Regular cardiac myocyte (primary cell): ENCODE measurements at places on chromosomes 16 and 17. TPM values are rescaled to one million over a fixed set of nuclear protein-coding genes. Genes with fewer than 3 reads are reported as not detected.

Gene RHBDL3
- under 0.01 TPM in 1 of 2 replicates, not detected in the other for total RNA-seq

Gene MAPT
- total RNA-seq, result under 0.01 TPM in 2 replicates

Gene KCNG4
- total RNA-seq, result not detected in 2 replicates

Gene IL21R
- total RNA-seq, result 0.28 and 1.2 TPM in 2 replicates

Gene CLDN9
- total RNA-seq, result not detected in 2 replicates

Gene TNP2
- total RNA-seq, result not detected in 2 replicates

Gene CES3
- total RNA-seq, result 0.56 TPM in 1 of 2 replicates, not detected in the other

Gene MRC2
- 146 and 230 TPM in 2 replicates for total RNA-seq

Gene DNAAF8
- 2.5 and 2.8 TPM in 2 replicates for total RNA-seq

Gene TCAP
- total RNA-seq, result 0.19 and 0.28 TPM in 2 replicates

Gene HBA2
- total RNA-seq, result not detected in 2 replicates

Gene SHISA9
- under 0.01 TPM in 2 replicates for total RNA-seq

Gene SLC13A2
- total RNA-seq, result not detected in 2 replicates

Gene PPY
- not detected in 2 replicates for total RNA-seq

Gene BIRC5
- total RNA-seq, result 9.0 and 87.8 TPM in 2 replicates

Gene OTOP2
- total RNA-seq, result not detected in 2 replicates

Gene DPEP2
- total RNA-seq, result under 0.01 TPM in 1 of 2 replicates, not detected in the other

Gene SHISA6
- under 0.01 TPM in 1 of 2 replicates, not detected in the other for total RNA-seq

Gene FBXW10
- 0.28 TPM in 1 of 2 replicates, not detected in the other for total RNA-seq

Gene VAMP2
- total RNA-seq, result 3.3 and 8.2 TPM in 2 replicates

Gene TMEM97
- 9.0 and 14.6 TPM in 2 replicates for total RNA-seq

Gene CACNG3
- total RNA-seq, result not detected in 2 replicates

Gene KRT26
- not detected in 2 replicates for total RNA-seq

Gene CDC42EP4
- 18.6 and 56.2 TPM in 2 replicates for total RNA-seq

Gene PNMT
- total RNA-seq, result not detected in 2 replicates

Gene ABCC11
- total RNA-seq, result 0.38 and 0.56 TPM in 2 replicates

Gene NFATC3
- 9.2 and 12.1 TPM in 2 replicates for total RNA-seq

Gene EEF2K
- total RNA-seq, result 16.5 and 16.9 TPM in 2 replicates

Gene TAT
- not detected in 2 replicates for total RNA-seq

Gene RASD1
- 0.77 and 1.7 TPM in 2 replicates for total RNA-seq

Gene MPP2
- total RNA-seq, result 2.9 and 4.5 TPM in 2 replicates

Gene XYLT1
- 3.7 and 9.4 TPM in 2 replicates for total RNA-seq

Gene RAC3
- 4.4 and 6.5 TPM in 2 replicates for total RNA-seq

Gene IRF8
- total RNA-seq, result 0.19 TPM in 1 of 2 replicates, not detected in the other

Gene CBFA2T3
- total RNA-seq, result not detected in 2 replicates

Gene CCDC154
- 1.4 TPM in 1 of 2 replicates, not detected in the other for total RNA-seq

Gene PRKCB
- not detected in 2 replicates for total RNA-seq

Gene DEXI
- 42.4 and 57.8 TPM in 2 replicates for total RNA-seq

Gene ASGR2
- total RNA-seq, result not detected in 2 replicates

Gene SUZ12
- 16.9 and 18.6 TPM in 2 replicates for total RNA-seq

Gene NETO2
- 13.8 and 42.2 TPM in 2 replicates for total RNA-seq

Gene TNFSF13
- total RNA-seq, result 0.38 and 1.1 TPM in 2 replicates

Gene GP1BA
- not detected in 2 replicates for total RNA-seq

Gene OTOA
- under 0.01 TPM in 1 of 2 replicates, not detected in the other for total RNA-seq

Gene SLC38A8
- not detected in 2 replicates for total RNA-seq

Gene CHST6
- 0.77 and 1.7 TPM in 2 replicates for total RNA-seq

Gene ADAD2
- not detected in 2 replicates for total RNA-seq

Gene RBFOX1
- total RNA-seq, result not detected in 2 replicates

Gene ADGRG3
- not detected in 2 replicates for total RNA-seq

Gene TRIM72
- under 0.01 TPM in 1 of 2 replicates, not detected in the other for total RNA-seq

Gene ASPHD1
- total RNA-seq, result 13.0 and 15.3 TPM in 2 replicates
